ENCODE measurements at places on chromosomes 12 and 14.
A peak's percentile ranks its signal among the peaks of the same experiment; 100 is the strongest.

DNA sequence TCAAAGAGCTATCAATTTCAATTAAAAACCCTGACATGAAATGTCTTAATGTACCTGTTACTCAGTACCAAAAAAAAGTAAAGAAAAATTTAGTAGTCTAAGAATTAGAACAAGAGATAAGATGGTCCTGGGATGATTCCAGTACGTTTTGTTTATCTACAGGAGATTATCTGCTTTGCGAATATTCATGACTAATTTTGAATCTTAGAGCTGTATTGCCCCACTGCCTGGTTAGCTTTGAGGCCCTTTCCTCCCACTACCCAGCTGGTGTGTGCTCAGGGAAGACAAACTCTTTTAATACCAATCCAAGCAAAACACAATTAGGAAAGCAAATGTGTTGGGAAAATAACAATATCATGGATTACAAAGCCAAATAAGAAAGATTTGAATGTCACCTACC lies 263.5 kb downstream of the FOXG1 start:
- DNase-seq: no peak

DNA sequence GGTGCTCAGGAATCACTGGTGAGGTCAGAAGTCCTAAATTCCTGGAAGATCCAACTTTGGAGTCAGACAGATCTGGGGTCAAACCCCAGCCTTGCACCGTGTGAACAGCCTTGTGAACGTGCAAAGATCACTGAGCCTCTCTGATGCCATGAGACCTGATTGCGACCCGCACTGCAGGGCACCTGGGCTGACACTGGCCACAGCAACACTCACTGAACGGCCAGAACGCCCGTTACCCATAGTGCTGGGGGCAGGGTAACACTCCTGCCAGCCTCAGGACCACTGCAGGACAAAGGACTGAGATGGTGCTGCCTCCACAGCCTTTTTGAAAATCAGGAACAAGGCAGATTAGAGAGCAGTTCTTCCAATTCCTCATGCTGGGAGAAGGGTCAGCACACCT lies 28.3 kb downstream of the CHGA start:
- DNase-seq: no peak

- no peak for DNase-seq
These were observed 202.6 kb downstream of the FOXN3 start for GRCh38 chr14:89214221-89214965.

GRCh38 chr14:24310646-24311604 lies at the start of gene LTB4R:
Gene LTB4R (plus strand): TSS chr14:24311502. CDS start chr14:24315652, 4,150 bp downstream.
- peak; percentile 66 for DNase-seq
